Muscle of leg (tissue), 16 donors: ENCODE measurements at places on chromosomes 12 and 14.

- DNase-seq, result peak; percentile 55
Observed at GRCh38 chr14:23300687-23301223, 1.9 kb downstream of the PPP1R3E start.

DNA sequence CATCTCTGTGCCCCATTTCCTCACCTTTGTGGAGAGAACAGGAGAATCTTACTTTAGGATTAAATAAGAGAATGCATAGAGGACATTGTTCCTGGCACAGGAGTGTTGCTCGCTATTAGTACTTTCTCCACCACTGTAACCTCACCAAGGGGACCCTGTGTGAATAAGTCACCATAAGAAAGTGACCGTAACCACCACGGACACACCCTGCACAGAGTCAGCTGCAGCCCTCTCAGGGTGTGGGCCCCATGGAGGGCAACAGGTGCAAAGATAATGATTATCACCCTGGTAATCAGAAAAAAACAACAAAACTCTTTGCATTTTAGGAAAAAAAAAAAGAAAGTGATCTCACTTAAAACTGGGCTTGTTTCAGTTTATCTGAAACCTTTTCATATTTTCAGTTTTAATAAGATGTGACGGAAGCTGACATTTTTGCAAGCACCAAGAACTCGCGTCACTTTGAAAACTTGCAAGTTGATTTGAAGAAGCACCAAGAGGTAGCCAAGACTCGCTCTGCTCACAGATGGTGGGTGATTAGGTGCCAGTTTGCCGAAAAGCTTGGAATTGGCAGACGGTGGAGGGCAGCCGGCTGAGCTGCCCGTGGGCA, 87.0 kb upstream of the VRK1 start:
- no peak for DNase-seq

GRCh38 chr12:47894068-47894467, 10.7 kb downstream of the VDR start:
- DNase-seq, result no peak

- no peak for DNase-seq
Observed at GRCh38 chr14:100392356-100392755, 69.2 kb downstream of the SLC25A47 start.

DNA sequence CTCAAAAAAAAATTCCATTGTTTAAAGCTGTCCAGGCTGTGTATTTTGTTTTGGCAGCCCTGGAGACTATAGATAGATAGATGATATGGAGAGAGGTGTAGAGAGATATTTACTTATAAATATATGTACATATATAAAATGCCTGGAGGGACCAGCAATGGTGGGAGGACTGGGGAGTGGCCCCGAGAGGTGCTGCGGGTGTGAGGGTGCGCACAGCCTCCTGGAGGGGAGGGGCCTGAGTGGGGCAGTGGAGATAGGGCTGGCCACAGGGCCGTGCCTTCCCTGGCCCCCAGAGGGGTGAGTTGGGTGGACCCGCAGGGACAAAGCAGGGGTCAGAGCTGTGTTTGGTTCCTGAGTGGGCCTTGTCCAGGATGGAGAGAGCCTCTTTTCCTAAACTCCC, 6.5 kb downstream of the ADSS1 start:
- no peak for DNase-seq

DNA sequence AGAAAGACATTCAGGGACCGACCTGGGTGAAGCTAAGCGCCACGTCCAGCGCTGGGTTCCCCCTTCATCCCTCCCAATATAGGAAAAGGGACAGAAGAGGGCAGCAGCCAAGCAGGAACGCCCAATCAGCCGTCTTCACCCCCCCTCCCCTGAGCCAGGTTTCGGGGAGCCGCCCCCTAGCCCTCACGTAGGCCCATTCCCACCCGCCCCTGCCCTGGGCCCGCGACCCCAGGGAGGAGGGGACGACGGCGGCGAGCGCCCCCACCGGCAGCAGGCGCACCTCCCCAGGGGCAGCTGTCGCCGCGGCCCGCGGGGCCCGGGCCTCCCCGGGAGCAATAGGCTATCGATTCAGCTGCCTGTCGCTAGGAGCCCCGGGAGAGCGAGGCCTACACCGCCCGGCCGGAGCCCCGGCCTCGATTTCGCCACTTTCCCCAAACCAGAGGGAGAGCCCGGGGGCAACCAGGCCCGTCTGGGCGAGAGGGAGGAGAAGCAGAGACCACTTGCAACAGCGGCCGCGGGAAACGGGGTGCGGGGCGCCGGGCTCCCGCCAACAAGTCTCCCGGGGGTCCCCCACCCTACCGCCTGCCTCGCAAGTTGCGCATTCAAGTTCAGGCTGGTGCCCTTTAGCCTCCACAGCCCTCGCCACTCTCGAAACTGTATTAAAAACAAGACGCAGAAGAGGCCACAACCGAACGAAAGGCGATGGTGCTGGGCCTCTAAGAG, 1.3 kb downstream of the DCAF5 start:
- peak; percentile 86 for DNase-seq

GRCh38 chr14:99510556-99511139, 29.4 kb downstream of the CCNK start:
- no peak for DNase-seq

GRCh38 chr14:32413967-32414640, 85.0 kb downstream of the AKAP6 start:
- DNase-seq, result no peak

- peak; percentile 26 for DNase-seq
Observed at GRCh38 chr14:95409477-95410272, 90.0 kb upstream of the CLMN start.

DNA sequence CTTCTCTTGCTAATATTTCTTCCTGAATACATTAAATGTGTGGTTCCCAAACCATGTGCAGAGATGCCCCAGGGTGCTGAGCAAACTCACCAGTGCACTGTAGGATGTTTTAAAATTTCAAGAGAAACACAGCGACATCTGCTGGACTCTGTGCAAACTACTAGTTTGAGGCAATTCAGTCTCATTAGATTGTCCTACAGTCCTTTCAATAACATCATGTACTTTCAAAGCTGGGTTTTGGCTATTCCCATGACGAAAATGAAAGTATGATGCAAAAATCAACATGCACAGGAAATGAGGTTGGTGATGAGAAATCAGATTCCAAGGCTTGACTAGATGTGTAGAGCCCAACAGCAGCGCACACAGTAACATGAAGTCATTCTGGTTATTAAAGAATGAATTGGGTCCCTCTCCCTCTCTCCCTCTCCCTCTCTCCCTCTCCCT, 66.3 kb downstream of the CLIP1 start:
- peak; percentile 57 for DNase-seq

GRCh38 chr12:124616394-124617221, 49.2 kb upstream of the NCOR2 start:
- DNase-seq, result no peak

DNA sequence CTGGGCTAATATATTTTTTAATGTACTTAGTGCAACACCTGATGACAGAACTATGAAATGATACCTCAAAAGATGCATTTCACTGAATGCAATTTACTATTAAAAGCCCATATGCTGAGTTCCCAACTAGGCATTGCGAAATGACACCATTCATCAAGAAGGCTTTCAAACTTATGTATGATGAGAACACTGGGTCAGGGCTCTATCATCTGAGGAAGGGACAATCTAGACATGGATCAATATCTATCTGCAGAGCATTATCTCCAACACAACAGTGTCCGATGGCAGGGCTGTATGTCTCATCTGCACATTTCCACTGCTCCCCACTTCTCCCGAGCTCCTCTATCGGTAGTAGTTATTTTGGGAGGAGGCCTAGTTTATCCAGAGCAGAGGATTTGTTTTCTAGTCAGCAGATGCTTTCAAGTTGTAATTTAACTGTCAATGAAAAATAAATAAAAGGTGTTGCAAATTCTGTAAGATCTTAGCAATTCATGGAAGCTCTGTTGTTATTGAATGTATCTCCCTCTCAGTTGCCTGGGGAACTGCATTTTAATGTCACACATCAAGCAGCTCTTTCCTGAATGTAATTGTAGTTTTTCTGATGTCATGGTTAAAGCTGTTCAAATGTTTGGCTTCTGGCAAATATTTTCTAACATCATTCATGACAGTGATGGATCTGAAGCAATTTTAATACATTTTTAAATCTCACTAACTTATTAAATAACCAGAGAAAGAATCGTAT, 7.4 kb upstream of the GCH1 start:
- DNase-seq, result no peak
